ENCODE measurements at places on chromosomes 4 and X. TPM values are rescaled to one million over a fixed set of nuclear protein-coding genes. Genes with fewer than 3 reads are reported as not detected.

DNA sequence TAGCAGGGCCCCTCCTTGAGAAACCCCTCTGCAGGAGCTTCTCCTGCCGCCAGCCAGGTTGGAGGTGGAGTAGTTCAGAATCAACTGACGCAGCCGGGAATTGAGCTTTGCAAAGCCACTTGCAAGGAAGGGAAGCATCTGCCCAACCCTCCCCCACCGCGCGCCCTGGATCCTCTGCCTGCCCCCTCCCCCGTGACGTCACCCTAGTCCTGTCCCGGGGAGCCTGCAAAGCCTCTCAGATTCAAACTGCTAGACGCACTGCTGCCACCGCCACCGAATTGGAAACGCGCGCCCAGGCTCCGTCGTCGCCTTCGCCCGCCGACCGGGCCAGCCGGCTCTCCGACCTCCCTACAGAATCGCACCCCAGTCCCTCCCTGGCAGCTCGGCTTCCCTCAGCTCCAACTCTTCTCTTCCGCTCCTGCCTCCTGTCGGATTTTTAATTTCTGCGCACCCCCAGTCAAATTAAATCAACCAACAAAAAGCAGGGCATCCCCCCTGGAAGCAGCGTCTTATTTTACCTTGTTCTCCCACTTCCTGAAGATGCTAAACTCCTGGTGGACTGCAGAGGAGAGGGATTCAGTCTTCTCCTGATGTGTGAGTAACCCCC is 3.8 kb downstream of the SLITRK2 start:
- DNase-seq = peak; percentile 66

- no peak for DNase-seq
Observed at GRCh38 chr4:164948975-164949374, 28.5 kb downstream of the TRIM61 start.

The RASGEF1B gene
- total RNA-seq = 6.1 TPM

The CCNG2 gene
- total RNA-seq = 6.2 TPM

GRCh38 chr4:152415980-152416379 is 119.9 kb downstream of the FBXW7 start:
- no peak for DNase-seq

- DNase-seq = no peak
Observed at GRCh38 chr4:52877036-52877435, 14.9 kb downstream of the RASL11B start.

Data from H7 (cell line).